Activated CD4-positive, alpha-beta T cell treated with anti-CD3 and anti-CD28 coated beads, Interleukin-2, amount 50 U/mL, for 4 hours (primary cell): ENCODE measurements at places on chromosomes 4 and X.

DNA sequence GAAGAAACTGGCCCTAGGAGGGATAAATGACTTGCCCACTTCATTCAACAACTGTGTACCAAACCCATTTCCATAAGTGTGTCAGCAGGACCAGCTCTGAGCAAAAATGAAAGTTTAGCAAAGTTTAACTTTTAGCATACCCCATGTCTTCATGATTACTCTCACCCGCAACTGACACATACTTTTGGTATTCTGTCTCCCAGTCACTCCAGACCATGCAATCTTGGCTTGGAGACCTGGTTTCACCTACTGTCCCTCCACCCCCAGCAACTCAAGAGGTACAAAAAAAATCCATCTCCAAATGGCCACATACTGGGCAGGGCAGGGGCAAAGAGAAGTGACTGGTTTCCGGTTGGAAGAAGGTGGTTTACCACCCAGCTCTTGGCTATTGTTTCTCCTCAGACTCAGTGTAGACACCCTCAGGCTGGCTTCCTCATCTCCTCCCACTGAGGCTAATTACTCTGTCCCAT is 79.8 kb downstream of the RLIM start:
- no peak for DNase-seq

- no peak for DNase-seq
These were observed 58.9 kb upstream of the FAM9C start for GRCh38 chrX:13103188-13103913.

DNA sequence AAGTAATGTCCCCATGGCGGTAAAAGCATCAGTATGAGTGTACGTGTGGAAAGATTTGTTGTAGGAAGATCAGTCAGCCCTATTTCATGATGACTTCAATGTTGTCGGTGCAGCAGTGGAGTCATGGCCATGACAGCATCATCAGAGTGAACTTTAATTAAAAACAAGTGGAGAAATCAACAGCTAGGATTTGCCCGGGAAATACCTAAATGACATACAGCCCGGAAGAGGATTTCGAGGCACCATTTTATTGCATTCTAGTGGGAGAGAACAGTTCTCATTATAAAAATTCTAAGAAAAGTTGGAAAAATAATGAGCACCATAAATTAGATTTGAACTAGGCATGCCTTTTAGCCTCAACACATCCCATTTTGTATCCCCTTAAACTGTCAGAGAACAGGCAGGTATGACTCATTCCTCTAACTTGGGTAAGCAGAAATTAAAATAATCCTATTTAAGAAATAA is 170.1 kb downstream of the SHROOM3 start:
- DNase-seq = no peak

GRCh38 chrX:133546441-133546840 is 131.2 kb upstream of the GPC4 start:
- DNase-seq = no peak
